Stimulated activated CD8-positive, alpha-beta memory T cell treated with anti-CD3 and anti-CD28 coated beads, Interleukin-7, amount 100 ng/mL, for 48 hours (primary cell): ENCODE measurements at places on chromosomes 6 and 20.
A peak's percentile ranks its signal among the peaks of the same experiment; 100 is the strongest.

DNA sequence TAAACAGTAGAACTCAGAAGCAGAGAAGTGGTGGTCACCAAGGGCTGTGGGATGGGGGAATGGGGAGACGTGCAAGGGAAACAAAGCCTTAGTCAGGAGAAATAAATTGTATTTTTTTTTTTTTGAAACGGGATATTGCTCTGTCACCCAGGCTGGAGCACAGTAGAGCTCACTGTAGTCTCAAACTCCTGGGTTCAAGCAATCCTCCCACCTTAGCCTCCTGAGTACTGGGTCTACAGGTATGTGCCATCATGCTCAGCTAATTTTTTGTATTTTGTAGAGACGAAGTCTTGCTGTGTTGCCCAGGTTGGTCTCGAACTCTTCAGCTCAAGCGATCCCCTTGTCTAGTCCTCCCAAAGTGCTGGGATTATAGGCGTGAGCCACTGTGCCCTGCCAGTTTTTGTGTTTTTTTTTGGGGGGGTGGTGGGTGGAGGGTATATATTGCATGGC lies 3.4 kb downstream of the HSPA1B start:
- DNase-seq, result no peak

- no peak for DNase-seq
These were observed 30.6 kb downstream of the KCNG1 start for GRCh38 chr20:50992336-50992732.

DNA sequence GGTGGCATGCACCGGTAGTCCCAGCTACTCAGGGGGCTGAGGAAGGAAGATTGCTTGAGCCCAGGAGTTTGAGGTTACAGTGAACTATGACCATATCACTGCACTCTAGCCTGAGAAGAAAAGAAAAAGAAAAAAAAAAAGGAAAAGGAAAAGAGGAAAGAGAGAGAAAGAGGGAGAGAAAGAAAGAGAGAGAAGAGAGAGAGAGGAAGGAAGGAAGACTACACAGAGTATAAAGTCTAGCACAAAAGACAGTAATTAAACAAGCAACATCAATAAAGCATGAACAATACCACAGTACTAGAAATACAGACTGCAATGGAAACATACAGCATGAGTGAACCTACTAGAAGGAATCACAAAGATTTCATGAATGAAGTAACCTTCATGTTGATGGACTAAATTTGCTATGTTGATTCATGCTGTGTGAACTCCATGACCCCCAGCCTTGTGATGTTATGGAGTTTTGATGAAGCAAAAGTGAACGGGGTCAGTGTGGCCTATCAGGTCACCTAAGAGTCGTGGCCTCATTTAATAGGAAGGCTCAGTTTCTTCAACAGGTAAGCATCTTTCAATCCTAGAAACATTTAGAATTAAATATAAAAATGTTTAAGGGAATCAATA lies 57.6 kb downstream of the NUDT3 start:
- no peak for DNase-seq

DNA sequence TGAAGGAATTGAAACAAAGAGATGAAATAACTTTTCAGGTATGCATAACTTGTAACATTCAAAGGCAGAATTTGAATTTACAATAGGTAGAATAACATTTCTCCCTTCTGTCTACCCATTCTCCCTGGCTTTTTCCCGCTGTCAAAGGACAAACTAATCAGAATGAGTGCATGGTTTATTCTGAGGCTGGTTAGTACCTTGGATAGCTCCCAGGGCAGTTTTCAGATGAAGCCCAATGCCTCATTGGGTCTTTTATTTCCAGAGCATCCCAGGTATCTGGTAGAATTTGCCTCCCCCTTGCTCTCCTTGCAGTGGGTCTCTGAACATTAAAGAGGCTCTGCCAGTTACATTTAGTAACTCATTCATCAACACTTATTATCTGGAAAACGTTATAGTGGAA lies 665.5 kb downstream of the BCKDHB start:
- no peak for DNase-seq

- no peak for DNase-seq
These were observed 178.8 kb downstream of the SCP2D1 start for GRCh38 chr20:18992418-18992817.

DNA sequence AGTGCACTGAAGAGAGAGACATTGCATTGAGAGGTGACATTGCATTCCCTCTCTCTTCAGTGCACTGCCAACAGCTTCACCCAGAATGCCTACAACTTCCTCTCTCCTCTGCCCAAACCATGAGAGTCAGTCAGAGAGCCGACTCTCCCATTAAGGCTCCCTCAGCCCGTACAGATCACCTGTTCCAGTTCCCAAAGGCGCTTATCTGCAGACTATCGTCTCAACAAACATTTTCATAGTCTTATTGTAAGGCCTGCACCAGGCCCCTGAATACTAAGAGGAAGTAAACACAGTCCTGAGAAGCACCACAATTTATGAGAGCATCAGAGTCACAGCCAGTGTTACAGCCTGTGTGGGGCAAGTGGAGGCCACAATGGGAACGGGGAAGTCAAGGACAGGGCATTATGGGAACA lies 53.7 kb downstream of the GFOD1 start:
- no peak for DNase-seq

DNA sequence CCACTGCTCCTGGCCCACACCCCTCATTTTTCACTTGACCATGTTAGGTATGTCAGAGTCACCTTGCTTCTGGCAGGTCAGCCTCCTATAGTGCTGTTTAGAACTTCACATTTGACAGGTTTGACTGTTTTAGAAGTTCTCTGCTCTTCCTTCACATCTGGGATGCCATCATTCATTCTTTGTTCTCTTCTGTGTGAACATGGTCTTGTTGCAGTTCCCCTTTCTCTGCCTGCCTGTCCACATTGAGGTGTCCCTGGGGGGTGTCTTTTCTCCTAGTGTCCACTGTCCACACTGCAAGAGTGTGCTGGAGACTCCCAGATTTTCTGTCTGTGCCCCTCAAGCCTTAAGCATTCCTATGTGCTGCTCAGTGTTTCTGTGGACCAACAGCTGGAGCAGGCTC lies 89.5 kb downstream of the JARID2 start:
- DNase-seq, result no peak

DNA sequence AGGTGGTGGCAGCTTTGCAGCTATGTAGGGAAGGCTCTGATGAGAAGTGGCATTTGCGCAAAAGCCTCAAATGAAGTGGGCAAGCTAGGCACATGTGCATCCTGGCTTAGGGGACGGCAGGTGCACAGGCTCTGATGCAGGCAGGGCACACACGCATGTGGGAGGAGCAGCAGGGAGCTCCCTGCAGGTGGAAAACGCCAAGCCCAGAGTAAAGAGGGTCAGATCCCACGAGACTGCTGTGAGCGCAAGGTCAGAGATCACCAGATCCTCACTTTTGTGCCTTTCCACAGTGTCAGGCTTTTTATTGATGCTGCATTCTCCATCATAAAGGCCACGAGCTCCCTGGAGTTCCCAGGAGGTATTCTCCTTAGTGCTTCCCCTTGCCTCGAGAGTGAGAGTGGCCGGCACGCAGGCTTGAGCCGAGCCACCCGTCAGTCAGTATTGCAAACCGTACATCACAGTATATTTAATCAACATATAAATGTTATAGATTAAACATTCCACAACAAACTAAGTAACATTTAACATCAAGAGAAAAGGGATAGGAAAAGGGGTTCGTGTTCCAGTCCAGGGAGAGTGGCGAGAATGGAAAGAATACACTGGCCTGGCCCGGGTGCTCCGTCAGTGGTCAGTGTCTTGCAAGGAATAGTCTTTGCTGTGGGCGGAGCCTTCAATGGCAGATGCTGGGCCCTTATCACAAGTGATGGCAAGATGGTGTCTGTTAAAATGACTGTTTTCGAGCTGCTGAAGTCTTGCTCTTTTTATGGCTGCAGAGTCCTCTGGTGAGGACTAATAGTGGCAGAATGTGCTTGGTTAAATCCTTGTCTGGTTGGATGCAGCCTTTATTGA lies 109.4 kb downstream of the SYNDIG1 start:
- DNase-seq, result no peak

DNA sequence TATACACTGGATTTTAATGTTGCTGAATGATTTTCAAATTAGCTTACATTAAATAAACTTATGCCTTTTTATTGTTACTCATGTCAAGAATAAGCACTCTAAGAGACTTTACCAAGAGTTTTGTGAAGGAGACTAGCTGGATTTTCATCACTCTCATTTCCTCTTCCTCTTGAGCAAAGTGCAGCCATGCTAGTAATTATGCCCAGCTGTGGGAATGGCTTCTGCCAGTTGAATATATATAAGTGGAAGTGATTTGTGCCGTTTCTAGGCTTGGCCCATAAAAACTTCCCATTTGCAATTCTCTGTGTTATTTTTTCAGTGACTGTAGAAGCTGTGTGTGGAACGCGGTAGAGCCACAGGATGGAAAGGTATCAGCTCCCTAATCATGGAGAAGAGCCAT lies 255.8 kb downstream of the HDGFL1 start:
- DNase-seq, result no peak

DNA sequence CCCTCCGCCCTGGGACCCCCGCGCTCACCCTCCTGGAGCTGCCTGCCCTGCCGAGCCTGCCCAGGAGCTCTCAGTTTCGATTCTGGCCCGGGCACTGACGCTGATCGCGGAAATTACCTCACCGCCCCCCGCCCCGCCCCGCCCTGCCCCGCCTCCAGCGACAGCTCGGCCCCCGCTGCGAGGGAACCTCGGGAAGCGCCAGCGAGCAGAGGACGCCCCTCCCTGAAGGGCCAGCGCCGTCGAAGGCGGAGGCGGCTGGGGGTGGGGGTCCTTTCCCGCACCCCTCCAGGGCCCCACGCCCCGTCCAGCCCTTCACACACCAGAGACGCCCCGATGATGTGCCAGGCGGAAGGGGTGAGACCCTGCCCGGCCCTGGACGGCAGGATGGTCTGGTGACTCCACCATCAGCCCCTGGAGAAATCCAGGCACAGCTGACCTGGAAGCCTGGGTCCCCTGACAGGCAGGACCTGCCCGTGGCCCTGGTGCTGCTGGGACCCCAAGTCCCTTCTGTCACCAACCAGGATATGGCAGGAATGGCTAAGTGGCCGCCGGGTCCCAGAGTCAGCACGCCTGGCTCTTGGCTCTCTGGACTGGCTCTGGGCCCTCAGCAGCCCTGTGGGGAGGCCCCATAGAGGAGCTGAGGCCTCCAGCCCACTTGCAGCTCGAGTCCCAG lies at the start of gene HELZ2:
Gene HELZ2 (minus strand): TSS at position 84 of the 673 bp plus-strand sequence. CDS start 1,854 bp downstream, outside the sequence.
- peak; percentile 26 for DNase-seq

DNA sequence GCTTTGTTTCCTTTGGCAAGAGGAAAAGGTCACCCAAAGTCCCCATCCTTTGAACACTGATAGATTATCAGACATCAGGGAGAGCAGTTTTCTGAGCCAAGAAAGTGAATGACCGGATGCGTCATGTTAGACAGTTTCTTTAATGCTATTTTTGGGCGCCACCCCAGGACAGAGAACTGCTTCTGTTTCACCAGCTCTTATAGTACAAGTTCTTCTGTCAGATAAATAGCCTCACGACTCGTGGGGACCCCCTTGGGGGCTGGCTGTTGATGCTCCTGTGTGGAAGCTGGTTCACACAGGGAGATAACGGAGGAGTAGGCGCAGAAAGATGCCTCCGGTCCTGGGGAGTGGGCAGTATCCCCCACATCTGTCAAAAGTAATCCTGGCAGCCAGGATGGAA lies 54.6 kb downstream of the NPEPL1 start:
- no peak for DNase-seq

DNA sequence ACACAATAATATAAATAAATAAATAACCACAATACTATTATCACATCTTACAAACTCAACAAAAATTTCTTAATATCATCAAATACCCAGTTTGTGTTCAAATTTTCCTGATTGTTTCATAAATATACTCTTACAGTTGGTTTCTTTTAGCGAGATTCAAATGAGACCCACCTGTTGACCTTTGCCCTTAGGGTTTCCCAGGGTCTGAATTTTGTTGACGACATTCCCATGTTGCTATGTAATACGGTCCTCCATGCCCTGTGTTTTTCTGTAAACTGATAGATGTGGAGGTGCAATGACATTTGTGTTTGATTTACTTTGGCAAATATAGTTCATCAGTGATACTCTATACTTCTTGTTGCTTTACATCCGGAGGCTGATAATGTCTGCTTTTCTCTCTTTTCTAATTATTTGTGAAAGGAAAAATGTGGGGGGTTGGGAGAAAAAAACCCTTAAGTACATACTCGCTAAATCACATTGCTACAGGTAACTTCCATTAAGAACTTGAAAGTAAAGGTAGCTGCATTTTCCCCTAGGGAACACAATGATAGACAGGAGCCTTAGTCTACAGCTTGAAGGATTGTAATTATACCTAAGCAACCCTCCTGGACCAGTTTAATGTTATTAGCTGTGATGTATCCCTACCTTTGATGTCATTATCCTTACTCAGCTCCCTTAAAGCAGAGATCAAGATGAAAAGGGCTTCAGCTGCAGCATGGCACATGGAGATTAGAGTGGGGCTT lies 6.6 kb downstream of the MOG start:
- no peak for DNase-seq

DNA sequence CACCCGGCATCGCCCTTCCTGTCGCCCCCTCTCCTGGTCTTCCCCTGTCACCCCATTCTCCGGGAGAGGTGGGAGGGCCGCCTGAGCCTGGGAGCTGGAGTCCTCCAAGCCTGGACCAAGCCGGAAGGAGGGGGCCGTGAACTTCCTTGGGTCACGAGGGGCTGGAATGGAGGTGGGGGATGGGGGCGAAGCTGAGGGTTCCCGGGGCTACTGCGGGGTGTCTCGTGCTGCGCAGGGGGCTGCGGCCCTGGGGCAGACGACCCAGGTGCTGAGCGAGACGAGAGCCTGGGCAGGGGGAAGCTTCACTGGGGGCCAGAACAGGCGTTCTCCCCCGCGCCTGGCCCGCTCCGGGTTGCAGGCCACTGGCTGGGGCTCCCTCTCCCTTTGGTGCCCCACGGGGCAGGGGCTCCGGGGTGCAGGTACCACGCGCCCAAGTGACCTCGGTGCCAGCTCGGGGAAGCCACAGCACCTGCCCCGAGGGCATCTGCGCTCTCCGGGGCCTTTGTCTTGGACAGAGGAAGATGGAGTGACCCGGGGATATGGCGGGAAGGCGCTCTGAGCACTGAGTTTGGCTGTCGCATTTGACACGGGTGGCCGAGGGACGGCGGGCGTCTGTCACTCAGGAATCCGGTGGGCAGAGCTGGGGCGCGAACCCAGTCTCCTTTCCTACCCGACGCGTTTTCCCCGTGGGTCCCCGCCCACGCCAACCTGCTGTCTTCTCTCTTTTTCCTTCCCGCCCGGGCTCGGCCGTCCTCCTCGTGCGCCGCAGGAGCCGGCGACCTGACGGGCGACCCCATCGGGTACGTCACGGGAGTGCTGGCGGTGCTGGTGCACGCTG lies 1.2 kb downstream of the SLC35D3 start:
- DNase-seq, result no peak

- DNase-seq, result no peak
These were observed 36.9 kb downstream of the UTRN start for GRCh38 chr6:144321839-144322591.

- no peak for DNase-seq
These were observed 212.5 kb downstream of the UTRN start for GRCh38 chr6:144497650-144498049.

- no peak for DNase-seq
These were observed 697 bp downstream of the PPT2 start for GRCh38 chr6:32154514-32155161.

- no peak for DNase-seq
These were observed 60.5 kb upstream of the SLC22A23 start for GRCh38 chr6:3517350-3517749.

- DNase-seq, result no peak
These were observed 31.2 kb upstream of the SPTLC3 start for GRCh38 chr20:12977328-12978125.

GRCh38 chr20:63508072-63508768 lies 9.3 kb upstream of the EEF1A2 start:
- DNase-seq, result no peak

- no peak for DNase-seq
These were observed 21.8 kb upstream of the UFL1 start for GRCh38 chr6:96499781-96500180.
